ENCODE measurements at places on chromosomes 7 and 10.

GRCh38 chr7:25260862-25261494, 32.7 kb upstream of the NPVF start:
- no peak for DNase-seq

GRCh38 chr10:11153766-11154165, 136.1 kb downstream of the CELF2 start:
- DNase-seq, result no peak

- DNase-seq, result no peak
Measured at GRCh38 chr10:22468570-22469320, 123.4 kb downstream of the SPAG6 start.

- no peak for DNase-seq
Measured at GRCh38 chr7:142438235-142438922, 180.5 kb upstream of the PRSS58 start.

DNA sequence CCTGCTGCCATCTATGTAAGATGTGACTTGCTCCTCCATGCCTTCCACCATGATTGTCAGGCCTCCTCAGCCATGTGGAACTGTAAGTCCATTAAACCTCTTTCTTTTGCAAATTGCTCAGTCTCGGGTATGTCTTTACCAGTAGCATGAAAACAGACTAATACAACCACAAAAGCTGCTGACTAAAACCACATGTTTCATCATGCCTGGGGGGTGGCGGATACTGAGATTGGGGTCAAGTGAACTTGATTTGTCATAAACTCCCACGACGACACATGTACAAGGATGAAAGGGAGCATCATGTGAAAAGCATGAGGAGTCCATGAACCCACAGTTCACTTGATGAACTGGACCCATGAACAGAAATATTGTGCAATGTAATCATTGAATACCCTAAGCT, 134.9 kb upstream of the ANK3 start:
- no peak for DNase-seq

- DNase-seq, result no peak
Measured at GRCh38 chr10:124003871-124004662, 89.3 kb downstream of the CHST15 start.

- DNase-seq, result no peak
Measured at GRCh38 chr7:83159731-83160130, 3.0 kb downstream of the PCLO start.

- no peak for DNase-seq
Measured at GRCh38 chr7:107123392-107123791, 45.4 kb upstream of the HBP1 start.

- no peak for DNase-seq
Measured at GRCh38 chr10:36773652-36774051, 351.7 kb upstream of the ANKRD30A start.

GRCh38 chr7:43750016-43750887, 8.2 kb upstream of the BLVRA start:
- no peak for DNase-seq

- no peak for DNase-seq
Measured at GRCh38 chr10:52782554-52782953, 10.0 kb upstream of the MBL2 start.
